ENCODE measurements at places on chromosomes 16 and 17.

DNA sequence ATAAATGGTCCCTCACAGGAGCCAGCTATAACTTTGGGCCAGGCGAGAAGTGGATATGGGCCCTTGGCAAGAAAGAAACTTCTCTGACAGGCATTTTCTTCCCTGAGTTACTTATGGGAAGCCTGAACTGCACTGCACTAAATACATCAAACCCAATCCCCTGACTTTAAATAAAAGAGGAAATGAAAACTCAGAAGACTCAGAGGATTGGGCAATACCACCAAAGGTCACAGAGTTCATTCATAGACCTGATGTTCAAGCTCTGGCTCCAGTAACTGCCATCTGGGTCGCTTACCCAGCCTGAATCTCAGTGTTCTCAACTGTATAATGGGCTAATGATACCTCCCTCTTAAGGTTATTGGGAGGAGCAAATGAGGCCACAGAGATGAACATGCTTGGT, 815 bp downstream of the KRT35 start:
- DNase-seq, result no peak

- DNase-seq, result no peak
Measured at GRCh38 chr16:89811321-89811720, 5.1 kb downstream of the FANCA start.

DNA sequence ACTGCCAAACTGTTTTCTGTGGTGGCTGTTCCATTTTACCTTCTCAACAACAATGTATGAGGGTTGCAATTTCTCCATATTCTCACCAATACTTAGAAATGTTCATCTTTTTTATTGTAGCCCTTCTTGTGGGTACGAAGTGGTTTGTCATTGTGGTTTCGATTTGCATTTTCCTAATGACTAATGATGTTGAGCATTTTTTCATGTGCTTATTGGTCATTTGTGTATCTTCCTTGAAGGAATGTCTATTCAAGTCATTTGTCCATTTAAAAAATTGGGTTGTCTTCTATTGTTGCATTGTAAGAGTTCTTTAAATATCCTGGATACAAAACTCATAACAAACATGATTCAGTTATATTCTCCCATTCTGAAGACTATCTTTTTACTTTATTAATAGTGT, 47.5 kb upstream of the CCL2 start:
- DNase-seq, result no peak

DNA sequence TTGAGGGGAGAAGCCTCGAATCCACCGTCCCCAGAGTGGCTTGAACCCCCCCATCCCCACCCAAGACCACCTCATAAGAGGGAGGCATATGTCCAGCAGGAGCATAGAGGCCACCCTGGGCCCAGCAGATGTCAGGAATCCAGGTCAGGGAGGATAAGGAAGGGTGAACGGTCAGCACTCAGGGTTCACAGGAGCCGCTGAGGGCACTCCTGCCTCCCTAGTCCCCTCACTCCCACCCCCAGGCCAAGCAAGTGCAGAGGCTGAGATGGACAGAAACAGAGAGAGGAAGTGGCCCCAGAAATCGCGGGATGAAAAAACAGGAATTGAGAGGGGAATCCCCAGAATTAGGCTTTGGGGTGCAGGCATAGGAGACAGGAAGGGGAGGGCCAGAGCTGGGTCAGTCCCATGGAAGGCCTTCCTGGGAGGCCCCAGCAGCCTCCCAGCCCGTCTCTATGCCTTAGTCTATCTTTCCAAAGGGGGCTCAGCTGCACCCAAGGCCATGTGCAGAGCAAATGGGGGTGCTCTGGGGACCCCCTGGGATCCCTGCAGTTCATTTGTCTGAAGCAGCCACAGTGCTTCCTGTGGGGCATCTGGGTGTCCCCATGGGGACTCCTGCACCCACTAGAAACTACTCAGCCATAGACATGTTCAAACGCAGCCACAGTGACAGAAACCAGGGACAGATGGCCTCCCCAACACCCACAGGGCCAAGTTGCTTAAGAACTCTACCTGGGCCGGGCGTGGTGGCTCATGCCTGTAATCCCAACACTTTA, 1.7 kb downstream of the CMTM3 start:
- no peak for DNase-seq

DNA sequence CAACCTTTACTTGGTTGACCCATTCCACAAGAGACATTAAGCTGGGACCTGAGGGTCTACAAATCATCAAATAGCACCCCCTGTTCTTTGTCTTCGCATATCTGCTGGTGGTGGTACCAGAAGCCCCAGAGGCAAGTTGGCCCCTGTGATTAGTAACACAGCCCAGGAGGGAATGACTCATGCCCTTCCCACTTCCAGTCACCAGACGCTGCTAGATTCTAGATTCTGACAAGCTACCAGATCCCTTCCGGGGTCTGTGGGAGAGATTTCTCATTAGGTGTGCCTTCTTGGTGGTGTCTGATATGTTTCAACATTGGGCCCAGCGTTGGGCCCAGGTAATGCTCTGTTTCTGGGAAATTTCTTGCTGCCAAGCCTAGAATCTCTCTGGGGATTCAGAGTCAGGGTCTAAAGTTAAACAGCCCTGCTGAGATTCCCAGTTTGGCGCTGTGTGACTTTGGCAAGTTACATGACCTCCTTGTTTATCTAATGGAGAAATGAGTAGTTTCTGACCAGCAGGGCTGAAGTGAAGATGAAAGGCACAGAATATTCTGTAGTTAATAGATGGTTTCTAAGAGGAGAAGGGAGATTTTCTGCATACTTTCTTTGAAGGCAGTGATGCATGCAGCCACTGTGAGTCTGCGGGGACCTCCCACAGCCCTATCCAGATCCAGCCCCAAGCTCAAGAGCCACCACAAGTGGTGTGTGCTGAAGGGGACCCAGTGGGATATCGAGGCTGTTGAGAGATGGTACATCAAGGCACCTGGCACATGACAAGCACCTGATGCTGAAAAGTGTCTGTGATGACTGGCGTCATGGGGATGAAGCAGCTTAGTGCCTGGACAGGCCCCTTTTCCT, 3.9 kb downstream of the TRPV2 start:
- DNase-seq, result peak; percentile 38

DNA sequence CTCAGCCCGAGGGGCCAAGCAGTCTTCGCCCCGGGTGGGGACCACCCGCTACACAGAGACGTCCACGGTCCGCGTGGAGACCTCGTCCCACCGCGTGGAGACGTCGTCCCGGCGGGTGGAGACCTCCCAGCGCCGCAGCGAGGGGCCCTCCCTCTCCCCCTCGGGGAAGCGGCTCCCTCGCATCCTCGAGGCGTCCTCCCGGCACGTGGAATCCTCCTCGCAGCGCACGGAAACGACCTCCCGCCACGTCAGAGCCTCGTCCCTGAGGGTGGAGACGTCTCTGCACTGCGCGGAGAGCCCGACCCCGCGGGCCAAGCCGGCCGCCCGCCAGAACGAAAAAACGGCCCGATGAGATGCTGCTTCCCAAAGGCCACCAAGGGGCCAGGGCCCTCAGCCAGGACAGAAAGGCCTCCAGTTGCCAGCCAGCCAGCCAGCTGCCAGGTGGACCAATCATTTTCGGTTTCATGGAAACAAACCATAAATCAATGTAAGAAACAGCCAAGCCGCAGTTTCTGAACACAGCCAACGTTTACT, 424 bp downstream of the C17orf100 start:
- no peak for DNase-seq

DNA sequence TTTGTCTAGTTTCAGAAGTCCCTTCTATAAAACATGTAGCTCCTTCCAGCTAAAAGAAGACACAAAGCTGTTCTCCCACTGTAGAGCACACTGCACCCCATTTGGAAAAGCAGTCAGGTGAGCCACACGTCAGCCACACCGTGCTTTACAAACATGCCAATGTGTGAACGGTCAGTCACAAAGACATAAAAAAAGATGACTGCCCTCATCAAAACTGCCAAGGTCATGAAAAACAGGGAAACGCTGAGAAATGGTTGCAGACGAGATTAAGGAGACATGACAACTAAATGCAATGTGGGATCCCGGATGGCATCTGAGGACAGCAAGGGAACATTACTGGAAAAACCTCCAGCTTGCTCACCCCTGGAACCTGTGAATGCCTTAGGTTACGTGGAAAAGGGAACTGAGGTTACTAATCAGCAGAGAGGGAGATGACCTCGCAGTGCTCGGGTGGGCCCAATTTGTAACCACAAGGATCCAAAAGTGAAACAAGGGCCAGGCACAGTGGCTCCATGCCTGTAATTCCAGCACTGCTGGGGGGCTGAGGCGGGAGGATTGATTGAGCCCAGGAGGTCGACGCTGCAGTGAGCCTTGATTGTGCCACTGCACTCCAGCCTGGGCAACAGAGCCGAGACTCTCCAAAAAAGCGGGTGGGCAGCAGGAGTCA, 8.1 kb downstream of the ANKRD11 start:
- DNase-seq, result no peak

DNA sequence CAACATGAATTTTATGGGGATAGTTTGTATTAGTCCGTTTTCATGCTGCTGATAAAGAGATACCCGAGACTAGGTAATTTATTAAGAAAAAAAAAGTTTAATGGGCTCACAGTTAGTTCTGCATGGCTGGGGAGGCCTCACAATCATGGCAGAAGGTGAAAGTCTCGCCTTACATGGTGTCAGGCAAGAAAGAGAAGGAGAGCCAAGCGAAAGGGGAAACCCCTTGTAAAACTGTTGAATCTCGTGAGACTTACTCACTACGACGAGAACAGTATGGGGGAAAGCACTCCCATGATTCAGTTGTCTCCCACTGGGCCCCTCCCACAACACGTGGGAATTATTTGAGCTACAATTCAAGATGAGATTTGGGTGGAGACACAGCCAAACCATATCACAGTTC, 181.5 kb downstream of the PRKCA start:
- DNase-seq, result no peak

- no peak for DNase-seq
Measured at GRCh38 chr16:49623501-49624266, 232.2 kb downstream of the ZNF423 start.

DNA sequence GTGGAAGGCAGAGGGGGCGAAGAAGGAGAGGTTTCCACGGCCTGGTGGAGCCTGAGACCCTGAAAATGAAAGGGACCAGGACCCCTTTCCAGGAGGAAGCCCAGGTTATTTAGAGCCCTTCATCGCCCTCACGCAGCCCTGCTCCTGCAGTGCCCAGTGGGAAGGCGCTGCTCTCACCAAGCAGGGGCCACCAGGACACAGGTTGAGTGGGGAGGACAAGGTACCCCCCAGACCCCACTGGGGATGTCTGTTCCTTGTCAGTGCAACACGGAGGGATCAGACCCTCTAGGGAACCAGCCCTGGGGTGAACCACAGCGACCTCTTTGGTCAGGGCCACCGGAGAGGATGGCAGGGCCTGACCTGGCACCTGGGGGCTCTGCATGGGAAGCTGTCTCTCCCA, 163.9 kb downstream of the C16orf95 start:
- DNase-seq, result no peak

DNA sequence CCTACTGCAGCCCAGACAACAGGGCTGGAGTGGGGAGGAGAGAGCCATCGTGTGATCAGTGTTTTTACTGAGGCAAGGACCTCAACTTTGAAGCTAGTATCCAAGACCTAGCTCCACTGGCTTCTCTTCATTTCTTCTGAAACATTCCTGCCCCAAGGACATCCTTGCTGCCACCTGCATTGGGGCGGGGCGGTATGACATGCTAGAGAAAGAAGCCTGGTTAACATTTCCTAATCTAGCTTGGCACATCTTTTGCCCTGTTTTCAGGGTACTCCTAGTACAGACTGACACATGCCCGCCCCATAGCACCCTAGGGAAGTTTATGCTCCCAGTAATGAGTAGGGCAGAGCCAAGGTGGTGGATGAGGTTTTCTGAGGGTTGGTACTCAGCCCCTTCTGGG, 17.8 kb upstream of the ANKRD40CL start:
- DNase-seq, result no peak

DNA sequence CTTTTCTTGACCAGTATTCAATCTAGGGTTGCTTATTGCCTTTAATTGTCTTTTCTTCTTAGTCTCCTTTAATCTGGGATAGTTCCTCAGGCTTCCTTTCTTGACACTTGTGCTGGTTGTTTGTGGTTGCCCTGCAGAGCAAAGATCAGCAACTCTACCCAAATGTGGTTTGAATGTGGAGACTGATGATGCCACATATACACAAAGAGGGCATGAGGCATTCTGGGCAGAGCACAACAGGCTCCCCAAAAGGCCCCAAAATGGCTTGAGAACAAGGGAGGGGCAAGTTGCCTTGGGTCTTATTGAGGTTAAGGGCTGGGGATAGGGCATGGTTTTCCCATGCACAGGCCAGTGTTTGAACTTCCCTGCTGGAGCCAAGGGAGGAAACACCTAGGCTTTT, 29.8 kb upstream of the HOXB9 start:
- no peak for DNase-seq

DNA sequence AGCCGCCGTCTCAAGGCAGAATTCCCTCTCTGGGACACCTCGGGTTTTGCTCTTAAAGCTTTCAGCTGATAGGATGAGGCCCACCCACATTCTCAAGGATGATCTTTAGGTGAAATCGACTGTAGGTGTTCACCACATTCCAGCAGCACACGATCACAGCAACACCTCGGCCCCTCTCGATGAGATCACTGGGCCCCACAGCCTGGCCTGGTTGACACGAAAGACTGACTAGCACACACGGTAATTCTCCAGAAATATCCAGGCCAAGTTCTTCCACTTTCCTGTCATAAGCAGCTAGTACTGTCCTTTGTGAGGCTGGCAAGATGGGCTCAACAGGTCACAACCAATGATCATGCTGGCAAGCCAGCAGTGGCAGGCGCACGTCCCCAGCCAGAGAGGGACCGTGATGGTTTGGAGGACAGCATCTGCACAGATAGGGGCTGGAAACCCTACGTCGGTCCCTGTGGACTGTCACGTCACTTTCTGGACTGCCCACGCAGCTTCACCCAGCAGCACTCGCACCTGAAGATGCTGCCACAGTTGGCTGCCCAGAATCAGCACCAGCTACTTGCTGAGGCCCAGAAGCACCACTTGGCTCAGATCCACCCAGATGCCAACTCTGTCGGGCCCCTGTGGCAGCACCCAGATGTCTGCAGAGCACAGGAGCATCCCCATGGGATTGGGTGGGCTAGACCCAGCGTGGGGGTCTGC, 17.4 kb downstream of the TMC6 start:
- DNase-seq, result no peak

GRCh38 chr16:31351942-31352325, 3.0 kb upstream of the ITGAX start:
- DNase-seq, result no peak

GRCh38 chr17:3739422-3740124, 15.9 kb downstream of the HASPIN start:
- DNase-seq, result no peak

- DNase-seq, result no peak
Measured at GRCh38 chr17:3667366-3668278, 756 bp downstream of the TAX1BP3 start.

GRCh38 chr16:83068686-83069085, 441.9 kb downstream of the CDH13 start:
- DNase-seq, result no peak

GRCh38 chr17:79332011-79332554, 257.5 kb downstream of the ENGASE start:
- no peak for DNase-seq

DNA sequence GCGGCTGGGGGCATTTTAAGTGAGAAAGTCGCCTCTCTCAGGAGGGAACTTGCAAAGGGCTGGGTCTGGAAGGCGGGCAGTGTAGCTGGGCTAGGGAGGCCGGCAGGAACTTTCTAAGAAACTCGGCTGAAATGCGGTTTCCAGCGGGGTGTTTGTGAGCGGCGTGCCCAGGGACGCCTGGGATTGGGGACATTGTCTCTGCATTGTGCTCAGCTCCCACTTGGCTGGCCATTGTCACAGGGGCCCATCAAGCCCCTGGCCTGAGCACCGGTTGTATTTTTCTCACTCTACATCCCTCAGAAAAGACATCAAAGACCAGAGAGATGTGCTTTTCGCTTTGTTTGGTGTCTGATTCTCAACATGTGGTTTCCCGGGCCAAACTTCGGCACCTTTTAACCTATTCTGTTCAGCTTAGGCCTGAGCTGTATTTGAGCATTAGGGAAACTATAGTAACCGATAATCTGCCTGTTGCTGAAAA, 291.1 kb upstream of the IRX3 start:
- DNase-seq, result no peak

All from stimulated activated CD8-positive, alpha-beta memory T cell treated with anti-CD3 and anti-CD28 coated beads, Interleukin-15, amount 100 ng/mL, for 1 hour (primary cell).